LHCN-M2 (cell line): ENCODE measurements at places on chromosomes 5 and 9. TPM values are rescaled to one million over a fixed set of nuclear protein-coding genes. Genes with fewer than 3 reads are reported as not detected.

DNA sequence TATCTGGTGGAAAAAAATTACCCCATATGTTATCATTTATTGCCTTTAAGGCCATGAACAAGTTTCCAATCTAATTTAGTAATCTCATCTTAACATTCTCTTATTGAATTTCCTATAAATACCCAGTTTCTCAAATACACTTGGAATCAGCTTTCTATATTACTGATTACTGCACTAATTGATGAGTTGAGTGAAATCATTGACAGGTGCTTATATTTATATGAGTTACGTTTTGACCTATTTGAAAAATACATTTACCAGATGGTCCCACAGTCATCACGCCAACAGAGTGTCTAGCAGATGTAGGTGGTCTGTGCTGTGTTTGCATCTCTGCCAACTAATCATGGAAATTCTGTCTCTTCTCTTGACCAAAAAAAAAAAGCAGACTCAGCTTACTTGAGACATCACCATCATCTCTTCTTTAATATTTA, 307.3 kb upstream of the NREP start:
- no peak for DNase-seq

DNA sequence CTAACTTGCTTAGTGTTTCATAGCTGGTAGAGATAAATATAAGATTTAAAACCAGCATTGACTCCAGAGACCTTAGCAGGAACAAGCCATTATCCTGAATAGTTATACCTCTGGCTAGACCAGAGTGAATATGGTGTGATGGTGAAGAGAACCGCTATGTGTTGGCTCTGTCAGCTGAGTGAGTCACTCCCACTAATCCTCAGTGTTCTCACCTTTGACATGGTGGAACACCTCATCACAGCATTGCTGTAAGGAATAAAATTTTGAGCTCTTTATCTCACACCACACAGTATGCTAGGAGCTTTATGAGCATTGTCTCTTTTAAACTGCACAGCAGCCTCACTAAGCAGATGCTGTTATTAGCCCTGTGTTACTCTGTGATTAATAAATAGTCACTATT, 90.7 kb upstream of the DHFR start:
- peak; percentile 81 for DNase-seq

- no peak for DNase-seq
These were observed 130.3 kb downstream of the NSG2 start for GRCh38 chr5:174175716-174176268.

GRCh38 chr5:9284272-9284671, 261.6 kb downstream of the SEMA5A start:
- no peak for DNase-seq

GRCh38 chr9:93243112-93243511, 59.2 kb downstream of the WNK2 start:
- no peak for DNase-seq

GRCh38 chr9:101326501-101326900, 58.3 kb downstream of the BAAT start:
- no peak for DNase-seq

DNA sequence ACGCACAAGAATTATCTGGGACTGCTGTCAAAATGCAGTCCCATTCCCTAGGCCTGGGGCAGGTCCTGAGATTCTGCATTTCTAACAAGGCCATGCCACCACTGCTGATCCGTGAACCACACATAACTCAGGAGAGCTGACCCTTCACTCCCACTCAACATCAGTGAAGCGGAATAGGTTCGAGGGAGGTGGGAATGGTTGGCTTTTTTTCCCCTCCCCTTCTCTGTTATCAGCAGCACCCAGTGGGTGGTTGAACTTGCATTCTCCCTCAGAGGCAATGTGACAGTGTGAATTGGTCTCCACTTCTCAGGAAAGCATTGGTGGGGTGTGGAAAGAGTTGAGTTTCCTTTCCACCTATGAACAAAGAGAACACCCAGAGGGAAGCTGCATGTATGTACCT, 344.3 kb downstream of the GADD45G start:
- DNase-seq = no peak

DNA sequence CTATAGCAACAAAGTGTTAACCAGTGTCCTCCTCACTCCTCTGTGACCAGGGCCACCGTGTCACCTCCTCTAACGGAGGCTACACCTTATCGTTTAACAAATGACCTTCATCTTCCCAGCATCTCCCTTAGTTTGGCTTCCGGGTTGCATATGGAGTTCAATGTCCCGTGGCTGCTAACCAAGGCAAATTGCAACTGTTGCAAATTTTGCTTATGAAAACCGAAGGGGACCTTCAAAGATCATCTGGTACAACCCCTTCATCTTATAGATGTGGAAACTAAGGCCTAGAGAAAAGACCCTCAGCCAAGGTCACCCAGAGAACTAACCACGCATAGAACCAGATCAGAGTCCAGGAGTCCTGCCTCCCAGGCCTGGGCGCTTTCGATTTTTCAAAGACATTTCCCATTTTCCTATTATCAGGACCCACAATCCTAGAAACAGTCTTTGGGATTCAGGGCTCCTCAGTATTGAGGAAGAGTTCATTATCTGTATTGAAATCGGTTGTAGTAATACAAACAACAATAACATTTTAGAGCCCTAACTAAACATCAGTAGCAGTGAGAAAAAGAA, 1.4 kb downstream of the PRELID2 start:
- no peak for DNase-seq

GRCh38 chr5:6584727-6585126, 48.1 kb downstream of the NSUN2 start:
- no peak for DNase-seq

- DNase-seq = peak; percentile 59
These were observed 185.1 kb downstream of the ADAMTSL1 start for GRCh38 chr9:18658804-18659705.

ATP6V0E1 gene
- total RNA-seq = 165 and 195 TPM in 2 replicates

GFRA3 gene
- not detected in 2 replicates for total RNA-seq

PCDHGB6 gene
- total RNA-seq = 0.32 and 0.40 TPM in 2 replicates

FOXD1 gene
- 23.5 and 24.8 TPM in 2 replicates for total RNA-seq
